ENCODE measurements at places on chromosomes 6 and 20.

DNA sequence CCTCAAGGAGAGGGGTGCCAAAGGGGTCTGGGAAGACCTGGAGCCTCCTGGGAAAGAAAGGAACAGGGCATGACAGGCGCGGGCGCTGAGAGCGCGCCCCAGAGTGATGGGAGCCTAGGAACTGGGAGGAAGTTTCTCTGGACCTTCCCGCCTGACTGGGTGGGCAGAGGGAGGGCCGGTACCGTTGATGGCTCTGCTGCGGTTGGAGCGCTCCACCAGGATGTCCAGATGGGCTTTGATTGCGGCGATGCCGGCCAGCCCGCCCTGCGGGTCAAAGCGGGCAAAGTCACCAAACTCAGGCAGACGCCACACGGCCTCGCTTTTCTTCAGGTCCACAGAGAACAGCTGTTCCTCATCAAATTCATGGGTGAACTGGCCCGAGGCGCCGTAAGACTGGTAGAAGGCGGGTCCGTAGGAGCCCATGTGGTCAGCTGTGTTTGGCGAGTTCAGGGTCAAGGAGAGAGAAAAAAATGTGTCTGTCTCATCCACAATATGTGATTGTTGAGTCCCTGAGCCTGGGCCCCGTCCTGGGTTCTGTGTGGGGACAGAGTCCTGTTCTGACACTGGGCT, 1.5 kb downstream of the HLA-DOA start:
- no peak for DNase-seq

DNA sequence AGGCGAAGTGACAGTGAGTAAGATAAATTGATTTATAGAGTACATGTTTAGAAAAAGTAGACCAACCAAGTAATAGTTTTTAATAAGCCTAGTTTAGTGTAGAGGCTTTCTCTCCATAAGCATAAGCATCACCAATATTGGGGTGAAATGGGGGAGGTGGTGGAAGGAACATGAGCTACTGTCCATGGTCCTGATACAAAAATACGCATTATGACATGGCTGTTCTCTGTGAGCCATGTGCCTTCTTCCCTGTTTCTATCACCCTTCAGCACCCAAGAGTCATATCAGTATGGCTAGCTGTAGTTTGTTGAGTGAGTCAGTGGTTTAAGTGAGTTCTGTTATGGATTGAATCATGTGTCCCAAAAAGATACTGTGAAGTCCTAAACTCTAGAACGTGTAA, 150.8 kb downstream of the EDN1 start:
- peak; percentile 63 for DNase-seq

DNA sequence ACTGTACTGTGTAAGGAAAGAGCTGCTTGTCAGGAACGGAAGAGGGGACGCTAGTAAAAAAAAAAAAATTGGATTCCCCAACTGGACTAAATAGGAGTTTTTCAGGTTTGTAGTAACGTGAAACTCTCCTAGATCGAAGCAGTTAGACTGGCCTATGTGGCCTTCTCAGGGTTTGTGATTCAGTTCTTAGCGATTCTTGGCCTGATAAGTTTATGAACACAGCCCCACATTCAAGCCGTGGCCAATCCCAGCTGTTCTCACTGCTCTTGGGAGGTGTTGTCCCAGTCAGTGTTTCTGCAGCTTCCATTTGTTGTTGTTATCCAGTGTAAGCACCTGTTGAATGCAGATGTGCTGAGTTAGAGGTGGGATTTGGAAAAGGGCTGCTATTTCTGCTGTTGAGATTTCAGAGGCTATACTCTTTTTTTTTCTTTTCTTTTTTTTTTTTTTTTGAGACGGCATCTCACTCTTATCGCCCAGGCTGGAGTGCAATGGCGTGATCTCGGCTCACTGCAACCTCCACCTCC, 29.7 kb downstream of the TAF8 start:
- no peak for DNase-seq

DNA sequence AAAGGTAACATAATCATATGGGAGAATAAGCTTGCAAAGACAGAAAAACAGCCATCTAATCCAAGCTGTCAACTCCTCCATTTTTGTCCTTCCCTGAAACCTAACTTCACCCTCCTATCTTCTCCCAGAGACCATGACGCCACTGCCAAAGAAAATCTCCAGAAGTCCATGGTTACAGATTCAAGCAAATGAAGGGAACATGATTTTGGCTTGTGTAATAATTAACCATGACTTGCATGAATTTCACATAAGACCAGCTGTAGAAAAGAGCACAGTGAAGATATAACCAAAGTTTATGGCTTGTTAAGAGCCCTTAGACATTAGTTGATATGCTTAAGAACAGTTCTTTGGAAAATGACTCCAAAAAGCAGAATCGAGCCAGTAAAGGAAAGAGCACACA, 342.1 kb upstream of the NRSN1 start:
- DNase-seq, result no peak

DNA sequence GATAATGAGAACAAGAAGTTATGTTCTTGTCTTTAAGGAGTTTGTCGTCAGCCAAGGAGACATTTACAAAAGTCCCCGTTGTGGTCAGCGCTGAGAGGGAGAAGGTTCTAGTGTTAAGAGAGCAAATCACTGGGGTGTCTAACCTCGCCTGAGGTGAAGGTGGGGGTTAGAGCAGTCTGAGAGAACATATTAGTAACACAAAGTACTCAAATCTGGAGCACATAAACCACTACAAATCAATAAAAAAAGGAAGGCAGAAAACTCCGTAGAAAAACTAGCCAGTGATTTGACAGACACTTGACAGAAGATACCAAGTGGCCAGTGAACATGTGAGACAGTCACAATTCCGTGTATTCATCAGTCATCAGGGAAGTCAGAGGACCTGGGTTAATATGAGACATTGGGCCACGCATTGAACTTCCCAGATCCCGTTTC, 45.4 kb downstream of the CDS2 start:
- no peak for DNase-seq

DNA sequence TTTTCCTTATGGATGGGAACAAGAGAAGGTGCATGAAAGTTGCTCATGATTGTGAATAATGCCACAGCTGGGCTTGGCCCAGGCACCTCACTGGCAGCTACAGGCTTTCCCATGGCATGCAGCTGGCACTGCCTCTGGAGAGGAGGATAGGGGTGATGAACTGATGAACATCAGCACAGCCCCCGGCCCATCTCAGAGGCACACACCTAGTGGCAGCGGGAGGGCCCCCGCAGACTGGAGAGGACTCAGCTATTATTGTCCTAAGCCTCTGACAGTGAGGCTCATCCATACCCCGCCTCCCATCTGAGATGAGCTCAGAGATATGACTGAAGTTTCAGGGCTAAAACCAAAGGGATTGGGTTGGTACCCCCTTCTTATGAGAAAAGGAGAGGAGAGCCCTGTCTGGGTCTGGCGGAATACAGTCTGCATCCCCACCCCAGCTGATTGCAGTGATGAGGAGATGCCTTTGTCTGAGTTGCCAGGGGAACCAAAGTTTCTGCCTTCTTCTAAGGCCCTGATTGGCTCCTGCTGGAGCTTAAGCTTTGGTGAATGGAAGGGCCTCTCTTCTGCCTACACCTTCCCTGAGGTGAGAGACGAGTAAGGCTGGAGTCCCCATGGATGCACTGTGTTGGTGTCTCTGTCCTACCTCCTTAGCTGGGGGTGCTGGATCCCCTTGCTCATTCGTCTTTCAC, 27.6 kb upstream of the EPB41L1 start:
- peak; percentile 27 for DNase-seq

DNA sequence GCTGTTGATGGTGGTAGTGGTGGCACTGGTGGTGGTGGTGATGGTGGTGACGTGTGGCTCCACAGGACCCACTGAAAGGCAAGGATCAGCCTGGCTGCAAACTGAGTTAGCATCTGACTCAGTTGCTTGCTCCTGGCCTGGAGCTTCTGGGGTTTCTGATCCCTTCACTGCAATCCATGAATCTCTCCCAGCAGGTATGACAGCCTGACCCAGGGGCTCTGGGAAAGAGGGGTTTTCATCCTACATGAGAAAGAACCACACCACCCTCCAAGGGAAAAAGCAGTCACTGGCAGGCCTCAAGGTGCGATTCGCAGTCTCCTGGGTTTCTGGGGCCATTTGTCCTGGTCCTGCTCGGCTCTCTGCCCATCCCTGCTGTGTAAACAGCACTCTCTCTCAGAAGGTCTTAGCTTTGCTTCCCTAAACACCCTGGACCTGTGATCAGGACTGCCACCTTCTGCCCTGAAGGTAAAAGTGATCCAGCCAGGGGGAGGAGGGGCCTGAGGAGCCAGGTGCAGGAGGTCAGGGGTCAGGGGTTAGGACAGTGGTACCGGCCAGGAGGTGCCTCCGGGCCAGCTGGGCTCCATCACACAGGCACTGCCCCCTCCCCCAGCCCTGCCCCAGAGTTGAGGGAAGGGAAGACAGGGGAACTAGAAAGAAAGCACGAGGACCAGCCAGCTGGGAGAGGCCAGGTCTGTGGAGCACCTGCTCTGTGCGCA, 152.0 kb downstream of the BMP7 start:
- DNase-seq, result no peak

DNA sequence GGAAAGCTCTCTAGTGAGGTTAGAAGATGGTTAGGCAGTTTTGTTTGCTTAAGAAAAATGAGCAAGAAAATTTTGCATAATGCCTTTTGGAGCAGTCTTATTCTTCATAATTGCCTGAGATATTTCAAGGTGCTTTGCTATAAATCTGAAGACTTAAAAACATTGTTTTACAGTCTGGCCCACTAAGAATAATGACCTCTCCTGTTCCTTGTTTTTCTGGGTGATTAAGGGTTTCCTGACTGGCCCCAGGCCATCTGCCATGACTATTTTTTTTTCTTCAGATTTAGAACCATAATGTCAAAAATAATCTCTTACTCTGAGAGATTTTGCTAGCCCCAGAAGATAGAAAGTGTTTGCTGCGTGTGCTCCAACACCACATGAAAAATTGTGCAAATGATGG, 72.3 kb upstream of the CENPW start:
- no peak for DNase-seq

GRCh38 chr6:67882436-67883311, 752.4 kb upstream of the ADGRB3 start:
- no peak for DNase-seq

DNA sequence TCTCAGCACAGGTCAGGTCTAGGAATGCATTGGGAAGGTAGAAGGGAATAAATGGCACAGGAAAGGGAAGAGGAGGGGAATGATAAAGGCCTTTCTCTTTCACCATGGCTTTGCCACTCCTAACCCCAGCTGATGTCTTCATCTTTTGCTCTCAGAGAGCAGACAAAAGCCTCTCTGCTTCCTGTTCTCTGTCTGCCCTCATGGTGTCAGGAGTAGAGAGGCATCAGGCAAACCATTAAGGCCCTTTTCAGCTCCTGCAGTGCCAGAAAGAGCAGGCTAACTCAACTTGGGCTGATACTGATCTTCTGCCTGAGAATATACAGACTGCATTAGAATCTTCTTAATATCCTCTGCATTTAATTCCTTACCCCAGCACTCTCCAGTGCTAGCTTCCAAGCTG, 48.0 kb upstream of the STXBP5 start:
- no peak for DNase-seq

GRCh38 chr6:162712694-162713093, 14.9 kb downstream of the PRKN start:
- no peak for DNase-seq

- DNase-seq, result no peak
Measured at GRCh38 chr20:57856658-57857057, 146.8 kb upstream of the PMEPA1 start.

DNA sequence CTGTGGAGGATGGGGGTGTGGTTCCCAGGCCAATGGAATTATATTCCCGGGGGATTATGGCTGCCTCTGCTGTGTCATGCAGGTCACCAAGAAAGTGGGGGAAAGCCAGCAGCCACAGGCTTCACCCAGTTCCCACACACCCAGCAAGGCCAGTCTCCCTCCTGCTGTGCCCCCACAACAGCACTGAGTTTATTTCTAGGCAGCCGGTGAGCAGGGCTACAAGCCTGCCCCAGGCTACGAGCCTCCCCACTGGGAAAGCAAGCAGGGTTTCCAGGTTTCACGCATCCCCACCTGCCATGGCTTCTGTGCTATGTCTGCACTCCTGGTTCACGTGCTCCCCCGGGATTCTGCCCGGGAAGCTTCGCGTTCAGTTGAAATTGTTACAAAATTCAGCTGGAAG, 72.6 kb downstream of the ERMARD start:
- DNase-seq, result no peak

- peak; percentile 6 for DNase-seq
Measured at GRCh38 chr6:153698001-153698400, 341.0 kb upstream of the OPRM1 start.

Data from eye (tissue), 1 donor.